ENCODE measurements at places on chromosomes 11 and 22.

- DNase-seq, result no peak
Observed at GRCh38 chr22:50737728-50738648, at the start of gene ACR. ACR (plus strand) TSS chr22:50738204; CDS start chr22:50738236, 32 bp downstream.

- DNase-seq, result no peak
Observed at GRCh38 chr22:24926849-24927579, 19.5 kb downstream of the LHFPL7 start.

DNA sequence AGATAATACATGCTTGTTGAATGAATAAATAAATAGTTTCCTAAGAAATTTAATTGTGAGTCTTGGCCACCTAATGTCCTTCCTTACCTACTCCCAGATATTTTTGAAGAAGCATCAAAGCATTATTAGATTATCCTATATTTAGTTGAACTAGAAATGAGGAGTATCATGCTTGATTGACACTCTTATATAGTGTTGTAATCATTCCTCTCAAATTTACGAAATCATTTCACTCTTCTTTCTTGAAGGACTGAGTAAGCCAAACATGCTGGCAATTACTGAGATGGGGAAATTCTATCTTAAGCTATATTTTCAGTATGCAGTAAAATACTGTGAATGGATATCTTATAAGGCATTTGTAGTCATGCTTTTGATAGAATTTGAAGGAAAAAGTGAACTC lies 189.0 kb downstream of the LUZP2 start:
- DNase-seq, result no peak

- no peak for DNase-seq
Observed at GRCh38 chr11:114058026-114058706, 1.3 kb upstream of the ZBTB16 start.

GRCh38 chr22:47205081-47205491 lies 442.6 kb downstream of the TBC1D22A start:
- DNase-seq, result no peak

GRCh38 chr11:130634961-130635473 lies 186.6 kb downstream of the ADAMTS15 start:
- peak; percentile 18 for DNase-seq

DNA sequence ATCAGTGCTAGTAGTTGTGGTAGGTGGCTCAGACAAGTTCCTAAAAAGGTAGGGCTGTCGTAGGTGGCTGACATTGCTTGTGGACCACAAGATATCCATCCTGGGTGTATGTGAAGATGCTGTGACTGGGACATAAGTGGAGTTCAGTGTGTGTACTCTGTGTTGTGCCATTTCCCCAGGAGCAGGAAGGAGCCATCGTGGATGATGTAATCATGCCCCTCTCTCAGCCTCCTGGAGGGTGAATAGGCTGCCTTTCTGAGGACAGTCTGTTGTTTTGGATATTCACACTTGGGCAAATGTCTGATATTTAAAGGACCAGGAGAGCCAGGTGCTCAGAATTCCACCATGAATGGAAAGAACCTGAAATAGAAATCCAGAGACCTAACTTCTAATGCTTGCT lies 2.7 kb downstream of the HEPHL1 start:
- no peak for DNase-seq

DNA sequence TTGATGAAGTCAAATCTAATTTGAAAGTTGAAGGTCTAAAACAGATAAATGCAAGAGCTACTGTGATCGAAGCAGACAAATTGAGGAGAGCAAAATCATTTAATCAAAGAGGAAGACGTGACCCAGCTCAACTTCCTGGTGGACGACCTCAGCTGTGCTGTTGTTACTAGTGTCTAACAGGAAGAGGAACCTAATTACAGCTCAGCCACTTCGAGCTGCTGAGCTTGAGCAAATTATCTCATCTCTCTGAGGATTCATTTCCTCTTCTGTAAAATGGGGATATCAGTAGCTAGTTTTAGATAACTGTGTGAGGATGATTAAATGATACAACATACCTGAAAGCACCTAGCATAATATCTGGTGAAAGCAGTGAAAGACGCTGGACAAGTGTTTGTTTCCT lies 48.6 kb upstream of the OLFML1 start:
- DNase-seq, result no peak

- no peak for DNase-seq
Observed at GRCh38 chr22:17106785-17107546, 14.2 kb downstream of the TMEM121B start.

- DNase-seq, result no peak
Observed at GRCh38 chr11:121723246-121723741, 270.5 kb upstream of the SORL1-AS1 start.

DNA sequence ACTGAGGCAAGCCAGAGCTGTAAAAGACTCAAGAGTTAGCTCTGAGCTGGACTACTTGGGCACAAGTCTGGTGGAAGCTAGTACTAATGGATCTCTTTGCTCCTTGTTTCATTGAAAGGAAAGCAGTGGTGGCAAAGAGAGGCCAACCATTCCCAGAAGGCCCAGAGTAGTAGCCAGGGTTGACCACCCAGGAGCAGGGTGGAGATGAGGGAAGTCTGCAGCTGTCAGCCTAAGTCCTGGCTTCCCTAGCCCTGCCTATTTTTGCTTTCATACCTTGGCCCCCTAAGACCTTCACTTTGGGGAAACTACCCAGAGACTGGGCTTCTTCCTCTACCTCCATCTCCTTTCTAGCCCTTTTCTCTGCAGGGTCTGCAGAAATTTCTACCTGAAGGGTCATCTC lies 155.0 kb upstream of the NCAM1 start:
- DNase-seq, result no peak

DNA sequence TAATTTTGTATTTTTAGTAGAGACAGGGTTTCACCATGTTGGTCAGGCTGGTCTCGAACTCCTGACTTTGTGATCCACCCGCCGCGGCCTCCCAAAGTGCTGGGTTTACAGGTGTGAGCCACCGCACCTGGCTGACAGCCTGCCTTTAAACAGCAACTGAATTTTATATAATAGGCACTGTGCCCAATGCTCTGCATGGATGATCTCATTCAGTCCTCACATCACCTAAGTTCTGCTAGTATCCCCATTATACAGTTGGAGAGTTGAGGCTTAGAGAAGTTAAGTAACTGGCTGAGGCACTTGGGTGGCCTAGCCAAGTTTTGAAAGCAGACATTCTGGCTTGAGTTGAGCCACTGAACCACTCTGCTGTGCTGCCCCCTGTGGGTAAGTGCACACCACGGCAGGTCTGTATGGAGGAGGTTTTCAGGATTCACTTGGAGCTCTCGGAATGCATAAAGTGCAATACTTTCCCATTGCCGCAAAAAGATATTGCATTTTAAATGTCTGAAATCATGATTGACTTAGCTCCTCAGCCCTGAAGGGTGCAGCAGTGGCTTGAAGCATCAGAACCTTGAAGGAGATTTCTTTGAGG lies 112.4 kb downstream of the LDLRAD3 start:
- no peak for DNase-seq

All from stimulated activated CD4-positive, alpha-beta T cell treated with anti-CD3 and anti-CD28 coated beads, Interleukin-1b, Interleukin-23, amount 100 ng/mL, for 48 hours (primary cell).